ENCODE measurements at places on chromosomes 7 and 10.
A peak's percentile ranks its signal among the peaks of the same experiment; 100 is the strongest.

- no peak for DNase-seq
Observed at GRCh38 chr10:25683344-25683743, 250.7 kb upstream of the MYO3A start.

GRCh38 chr10:117830205-117830604 is 216.5 kb downstream of the RAB11FIP2 start:
- DNase-seq: no peak

- no peak for DNase-seq
Observed at GRCh38 chr7:35761871-35762677, 38.8 kb upstream of the SEPTIN7 start.

- no peak for DNase-seq
Observed at GRCh38 chr7:101754424-101755159, 62.8 kb upstream of the CUX1 start.

- DNase-seq: no peak
Observed at GRCh38 chr10:71737001-71737833, 17.6 kb upstream of the C10orf105 start.

DNA sequence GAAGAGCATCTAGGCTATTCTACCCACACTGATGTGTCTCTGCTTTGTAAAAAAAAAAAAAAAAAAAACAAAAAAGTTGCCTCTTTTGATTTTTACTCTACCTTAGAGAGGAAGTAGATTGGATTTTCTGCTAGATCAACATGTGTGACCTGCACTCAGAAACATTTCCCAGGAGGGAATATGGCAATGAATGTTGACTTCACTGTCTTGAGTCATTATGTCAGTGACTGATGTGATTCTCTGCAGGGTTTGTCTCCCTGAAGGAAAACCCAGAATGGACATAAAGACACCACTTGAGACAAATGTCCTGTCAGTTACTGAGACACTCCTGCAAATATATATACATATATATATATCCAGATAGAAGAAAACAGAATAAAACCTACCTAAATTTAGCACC is 370.3 kb downstream of the BMPER start:
- DNase-seq: no peak

DNA sequence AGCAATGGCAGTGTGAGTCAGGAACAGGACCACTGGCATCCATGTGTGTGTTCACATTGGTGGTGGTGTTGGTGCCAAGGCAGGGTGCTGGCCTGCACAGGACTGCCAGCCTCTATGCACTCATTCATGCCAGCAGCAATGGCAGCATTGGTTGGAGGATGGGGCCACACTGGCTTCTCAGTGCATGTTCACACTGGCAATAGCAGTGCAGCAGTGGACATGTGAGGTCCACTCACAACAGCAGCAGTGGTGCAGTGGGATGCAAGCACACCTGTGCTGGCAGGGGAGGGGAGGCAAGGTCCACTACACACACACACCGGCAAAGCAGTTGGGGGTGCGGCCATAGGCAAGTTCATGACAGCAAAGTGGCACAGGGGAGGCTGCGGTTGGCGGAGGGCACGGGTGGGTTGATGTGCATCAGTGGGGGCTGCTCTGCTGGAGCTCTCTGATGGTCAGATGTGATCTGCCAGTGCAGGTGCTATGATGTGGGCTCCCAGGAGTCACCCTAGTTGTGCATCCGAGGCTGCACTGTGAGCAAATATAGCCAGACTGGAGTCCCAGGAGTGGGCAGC is 57.8 kb upstream of the TNKS2 start:
- no peak for DNase-seq

DNA sequence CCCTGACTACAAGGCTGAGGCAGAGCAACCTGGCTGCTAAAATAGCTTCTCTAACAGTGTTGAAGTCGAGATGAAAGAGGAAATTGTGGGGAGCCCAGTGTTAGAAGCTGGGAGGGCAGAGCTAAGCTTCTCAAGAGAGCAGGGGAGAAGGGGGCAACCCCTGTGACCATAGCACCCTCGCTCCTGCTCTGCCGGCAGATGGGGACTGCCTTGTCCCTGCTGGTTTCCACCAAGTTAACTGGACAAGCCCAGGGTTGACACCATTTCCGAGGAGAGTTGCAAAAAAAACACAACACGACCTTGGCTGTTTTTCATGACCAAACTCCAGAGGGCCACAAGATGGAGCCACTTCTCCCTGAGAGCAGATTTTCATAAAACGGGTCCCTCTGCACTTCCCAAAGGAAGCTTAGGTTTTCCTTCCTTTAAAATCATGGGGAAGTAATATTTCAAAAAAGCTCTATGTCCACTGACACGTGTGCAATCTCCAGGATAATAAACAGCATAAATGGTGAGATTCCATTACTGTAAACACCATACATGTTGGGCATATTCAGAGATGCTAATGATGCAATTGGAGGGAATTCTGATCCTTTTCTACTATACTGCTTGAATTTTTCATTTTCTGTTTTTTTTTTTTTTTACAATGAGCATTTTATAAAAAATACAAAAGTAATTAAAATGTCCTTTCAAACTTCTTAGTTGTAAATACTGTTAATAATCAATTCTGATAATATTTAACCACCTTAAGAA is 140.4 kb downstream of the PIP4K2A start:
- DNase-seq: peak; percentile 41

DNA sequence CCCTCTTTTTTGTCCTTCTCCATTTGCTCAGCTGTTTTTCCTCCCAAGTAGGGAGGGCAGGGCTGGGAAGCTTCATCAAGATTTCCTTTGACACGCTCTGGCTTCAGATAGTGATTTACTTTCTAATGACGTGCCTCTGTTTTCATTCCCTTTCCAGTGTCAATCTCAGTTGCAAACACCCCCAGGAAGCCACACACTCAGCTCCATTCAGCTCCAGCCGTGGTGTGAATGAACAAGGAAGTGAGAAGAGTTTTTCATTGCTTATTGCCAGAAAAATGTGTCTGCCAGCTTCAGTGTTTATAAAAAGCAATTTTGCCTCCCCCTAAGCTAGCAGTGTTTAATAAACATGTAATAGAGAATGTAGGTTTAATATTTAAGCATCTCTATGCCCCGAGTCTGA is 108.7 kb upstream of the DPP6 start:
- no peak for DNase-seq

- peak; percentile 90 for DNase-seq
Observed at GRCh38 chr7:77247206-77247850, 47.7 kb upstream of the FGL2 start.

DNA sequence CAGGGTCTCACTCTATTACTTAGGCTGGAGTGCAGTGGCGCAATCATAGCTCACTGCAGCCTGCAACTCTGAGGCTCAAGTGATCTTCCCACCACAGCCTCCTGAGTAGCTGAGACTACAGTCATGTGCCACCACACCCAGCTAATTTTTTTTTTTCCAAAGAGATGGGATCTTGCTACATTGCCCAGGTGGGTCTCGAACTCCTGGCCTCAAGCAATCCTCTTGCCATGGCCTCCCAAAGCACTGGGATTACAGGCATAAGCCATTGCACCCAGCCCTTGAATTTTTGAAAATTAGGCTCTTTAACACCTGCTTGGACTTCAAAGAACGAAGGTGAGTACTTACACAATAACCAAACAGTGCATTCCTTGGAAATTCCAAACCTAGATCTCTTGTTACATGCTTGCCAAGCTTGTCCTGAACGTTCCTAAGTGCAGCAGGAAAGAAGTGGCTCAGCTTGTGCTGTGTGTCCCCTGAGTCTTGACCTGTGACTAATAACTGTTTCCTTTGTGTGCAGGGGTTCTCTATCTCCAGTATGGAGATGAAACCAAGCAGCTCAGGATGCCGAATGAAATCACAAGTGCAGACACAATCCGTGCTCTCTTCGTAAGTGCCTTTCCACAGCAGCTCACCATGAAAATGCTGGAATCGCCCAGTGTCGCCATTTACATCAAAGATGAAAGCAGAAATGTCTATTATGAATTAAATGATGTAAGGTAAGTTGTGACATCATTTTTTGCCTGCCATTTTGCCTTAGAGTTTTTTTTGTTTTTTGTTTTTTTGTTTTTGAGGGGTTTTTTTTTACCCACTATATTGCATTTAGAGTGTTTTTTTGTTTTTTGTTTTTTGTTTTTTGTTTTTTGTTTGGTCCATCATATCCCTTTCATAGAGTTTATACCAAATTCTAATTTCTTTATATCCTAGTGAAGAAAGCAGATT is 223.8 kb downstream of the KIAA1217 start:
- DNase-seq: no peak

- no peak for DNase-seq
Observed at GRCh38 chr7:80548840-80549530, 37.1 kb upstream of the GNAT3 start.

- no peak for DNase-seq
Observed at GRCh38 chr7:43164757-43165156, 52.3 kb downstream of the HECW1 start.

- DNase-seq: no peak
Observed at GRCh38 chr10:106557951-106558733, 606.4 kb downstream of the SORCS1 start.

- no peak for DNase-seq
Observed at GRCh38 chr10:78041170-78042057, 7.8 kb downstream of the RPS24 start.

DNA sequence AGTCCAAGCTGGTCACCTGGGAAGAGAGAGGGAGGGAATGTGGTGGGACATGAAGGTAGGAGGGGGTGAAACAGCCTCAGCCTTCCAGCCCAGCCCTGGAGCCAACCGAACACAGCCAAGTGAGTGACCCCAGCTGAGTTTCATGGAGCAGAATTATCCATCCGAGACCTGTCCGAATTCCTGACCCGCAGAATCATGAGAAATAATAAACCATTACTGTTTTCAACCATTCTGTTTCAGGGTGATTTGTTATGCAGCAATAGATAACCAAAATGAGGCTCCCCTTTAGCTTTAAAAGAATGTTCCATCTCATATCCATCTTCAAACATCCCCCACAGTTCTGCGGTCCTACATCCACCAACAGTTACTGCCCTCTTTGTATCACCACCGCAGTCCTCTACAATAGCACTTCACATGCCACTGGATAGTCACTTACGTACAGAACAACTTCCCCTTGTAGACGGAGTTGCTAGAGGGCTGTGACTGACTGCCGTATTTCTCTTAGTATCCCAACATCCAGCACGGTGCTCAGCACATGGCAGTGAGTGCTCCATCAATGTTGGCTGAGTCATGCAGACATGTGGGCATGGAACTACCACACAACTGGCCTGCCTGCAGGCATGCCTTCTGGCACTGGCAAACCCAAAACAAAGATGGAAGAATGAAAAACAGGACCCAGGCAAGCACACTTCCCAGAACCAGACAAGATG is 18.5 kb downstream of the KIAA1549 start:
- DNase-seq: no peak

GRCh38 chr10:70536196-70536861 is 57.8 kb downstream of the PALD1 start:
- no peak for DNase-seq

- DNase-seq: no peak
Observed at GRCh38 chr7:146002431-146003078, 114.0 kb upstream of the CNTNAP2 start.

- DNase-seq: no peak
Observed at GRCh38 chr10:15632456-15633091, 87.1 kb downstream of the ITGA8 start.

DNA sequence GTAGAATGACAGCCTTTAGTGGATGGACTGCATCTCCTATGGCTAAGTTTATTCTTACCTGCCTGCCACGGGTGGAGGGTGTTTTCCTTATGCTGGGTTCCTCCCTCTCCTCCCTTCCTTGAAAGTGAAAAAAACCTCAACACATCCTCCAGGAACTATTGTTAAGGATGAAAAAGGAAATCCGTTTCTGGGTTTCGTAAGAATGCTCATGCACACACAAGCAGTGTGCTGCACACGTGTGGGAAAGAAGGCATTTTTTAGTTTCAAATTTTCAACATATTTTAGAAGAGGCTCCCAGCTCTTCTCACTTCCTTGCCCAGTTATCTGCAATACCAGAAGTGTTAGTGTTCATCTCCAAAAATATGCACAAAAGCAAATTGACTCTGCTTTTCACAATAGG is 90.6 kb downstream of the FAM171A1 start:
- no peak for DNase-seq

GRCh38 chr7:147012666-147013065 is 896.1 kb downstream of the CNTNAP2 start:
- no peak for DNase-seq

DNA sequence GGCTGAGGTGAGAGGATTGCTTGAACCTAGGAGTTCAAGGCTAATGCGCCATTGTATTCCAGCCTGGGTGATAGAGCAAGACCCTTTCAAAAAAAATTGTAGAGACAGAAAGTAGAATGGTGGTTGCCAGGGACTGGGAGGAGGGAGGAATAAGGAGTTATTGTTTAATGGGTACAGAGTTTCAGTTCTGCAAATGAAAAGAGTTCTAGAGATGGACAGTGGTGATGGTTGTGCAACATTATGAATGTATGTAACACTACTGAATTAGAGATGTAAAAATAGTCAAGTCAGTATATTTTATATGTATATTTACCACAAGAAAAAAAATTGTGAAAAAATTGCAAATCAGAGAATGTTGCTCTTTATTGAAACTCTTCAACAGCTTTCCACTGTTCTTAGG is 266.5 kb upstream of the NPY start:
- DNase-seq: no peak

DNA sequence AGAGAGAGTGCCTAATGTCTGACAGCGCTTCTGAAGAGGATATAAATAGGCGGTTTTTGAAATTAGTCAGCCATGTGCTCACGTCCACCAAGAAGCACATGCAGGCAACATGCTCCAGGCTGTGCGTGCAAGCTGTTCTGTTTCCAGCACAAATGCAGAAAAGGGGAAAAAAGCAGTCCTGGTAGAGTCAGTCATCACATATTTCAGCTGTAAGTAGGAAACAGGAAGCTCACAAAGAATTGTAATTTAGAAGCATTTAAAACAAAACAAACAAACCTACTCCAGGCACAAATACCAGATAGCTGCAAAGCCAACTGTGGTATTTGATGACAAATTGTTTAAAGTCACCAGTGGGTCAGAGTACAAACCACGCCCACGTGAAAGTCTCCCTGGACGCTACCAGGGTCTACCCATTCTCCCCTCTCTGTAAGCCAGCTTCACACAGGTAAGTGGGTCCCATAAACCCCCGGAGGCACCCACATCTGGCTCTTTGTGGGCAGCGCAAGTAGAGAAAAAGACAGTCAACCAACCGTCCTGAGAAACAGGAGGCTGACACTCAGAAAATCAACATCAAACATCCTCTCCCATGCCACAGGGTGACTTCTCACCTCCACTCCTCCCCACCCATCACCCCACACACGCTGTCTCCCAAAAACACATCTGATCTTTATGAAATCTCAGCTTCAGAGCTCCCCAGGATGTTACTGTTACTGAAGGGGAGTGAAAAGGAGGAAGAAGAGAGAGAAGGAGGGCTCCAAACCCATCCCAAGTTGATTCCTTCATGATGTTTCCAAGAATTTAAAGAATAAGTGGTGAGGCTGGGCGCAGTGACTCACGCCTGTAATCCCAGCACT is 186.4 kb downstream of the FAM107B start:
- DNase-seq: peak; percentile 57

Data from CD4-positive, alpha-beta T cell treated with Interleukin-2 at 100 ng/mL for 4 hours (primary cell).